ENCODE measurements at places on chromosomes 4 and X.

GRCh38 chr4:2047031-2047660 lies 12.0 kb upstream of the NAT8L start:
- no peak for DNase-seq

GRCh38 chrX:149881081-149881711 lies at the start of gene MAGEA8:
Gene MAGEA8, plus strand, starts transcription at chrX:149881183. Its CDS starts 3,090 bp downstream, at chrX:149884273.
- no peak for DNase-seq

- DNase-seq = no peak
These were observed 728.1 kb upstream of the MAGEB2 start for GRCh38 chrX:29487214-29487613.

DNA sequence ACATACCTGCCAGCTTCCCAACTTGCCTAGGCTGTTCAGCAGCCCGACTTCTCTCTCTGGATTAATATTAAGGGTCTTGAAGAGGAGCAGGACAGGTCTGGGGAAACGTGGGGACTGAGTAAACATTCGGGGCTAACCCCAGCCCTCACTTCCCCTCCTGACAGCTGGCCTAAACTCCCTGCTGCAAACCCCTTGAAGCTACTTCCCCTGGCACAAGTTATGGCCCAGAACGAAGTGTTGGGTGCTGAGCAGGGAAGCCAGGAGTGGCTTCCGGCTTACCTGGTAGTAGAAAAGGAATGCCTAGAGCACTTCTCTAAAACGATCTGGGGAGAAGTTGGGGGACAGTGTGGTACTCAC lies 200.0 kb downstream of the BCOR start:
- DNase-seq = no peak

GRCh38 chr4:10552591-10553280 lies 95.5 kb upstream of the ZNF518B start:
- DNase-seq = no peak

DNA sequence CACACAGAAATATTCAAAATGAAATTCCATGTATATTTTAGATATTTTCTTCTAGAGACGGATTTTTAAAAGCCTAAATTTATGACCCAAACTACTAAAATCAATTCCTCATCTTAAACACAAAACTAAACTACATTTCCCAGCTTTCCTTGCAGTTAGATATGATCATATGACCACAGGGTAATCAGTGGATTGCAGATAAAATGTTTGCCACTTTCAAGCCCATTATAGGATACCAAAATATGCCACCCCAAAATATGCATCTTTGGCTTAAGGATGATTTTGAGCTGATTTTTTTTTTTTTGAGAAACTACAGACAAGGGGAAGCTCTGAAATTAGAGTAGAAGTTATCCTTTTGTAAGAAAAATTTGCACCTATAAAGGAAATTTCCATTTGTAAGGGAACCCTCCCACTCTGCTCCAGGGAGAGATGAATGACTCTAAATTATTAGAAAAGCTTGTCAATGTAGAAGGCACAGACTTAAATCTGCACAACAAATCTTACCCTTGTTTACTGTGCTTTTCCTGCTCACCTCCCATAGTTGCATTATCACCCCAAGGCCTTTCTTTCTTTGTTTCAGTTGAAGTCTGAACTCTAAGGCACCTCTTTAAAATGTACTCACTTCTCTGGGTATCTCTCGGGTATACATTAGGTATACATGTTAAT lies 503.0 kb downstream of the PDHA2 start:
- DNase-seq = no peak

DNA sequence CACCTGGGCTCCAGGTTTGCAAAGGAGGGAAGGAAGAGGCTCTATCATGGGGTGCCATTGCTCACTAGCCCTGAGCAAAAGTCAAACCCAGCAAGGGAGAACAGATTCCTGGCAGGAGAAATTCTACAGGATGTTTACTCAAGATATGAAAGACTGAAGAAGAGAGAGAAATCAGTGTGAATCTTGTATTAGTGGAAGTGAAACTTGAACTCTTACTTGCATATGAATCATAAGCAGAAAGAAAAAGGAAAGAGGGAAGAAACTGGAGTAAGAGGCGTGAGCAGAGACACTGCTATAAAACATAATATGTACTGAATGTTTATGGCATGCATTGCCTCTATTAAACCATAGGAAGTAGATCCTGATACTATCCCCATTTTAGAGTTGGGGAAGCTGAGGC lies 60.9 kb downstream of the C4orf46 start:
- no peak for DNase-seq

DNA sequence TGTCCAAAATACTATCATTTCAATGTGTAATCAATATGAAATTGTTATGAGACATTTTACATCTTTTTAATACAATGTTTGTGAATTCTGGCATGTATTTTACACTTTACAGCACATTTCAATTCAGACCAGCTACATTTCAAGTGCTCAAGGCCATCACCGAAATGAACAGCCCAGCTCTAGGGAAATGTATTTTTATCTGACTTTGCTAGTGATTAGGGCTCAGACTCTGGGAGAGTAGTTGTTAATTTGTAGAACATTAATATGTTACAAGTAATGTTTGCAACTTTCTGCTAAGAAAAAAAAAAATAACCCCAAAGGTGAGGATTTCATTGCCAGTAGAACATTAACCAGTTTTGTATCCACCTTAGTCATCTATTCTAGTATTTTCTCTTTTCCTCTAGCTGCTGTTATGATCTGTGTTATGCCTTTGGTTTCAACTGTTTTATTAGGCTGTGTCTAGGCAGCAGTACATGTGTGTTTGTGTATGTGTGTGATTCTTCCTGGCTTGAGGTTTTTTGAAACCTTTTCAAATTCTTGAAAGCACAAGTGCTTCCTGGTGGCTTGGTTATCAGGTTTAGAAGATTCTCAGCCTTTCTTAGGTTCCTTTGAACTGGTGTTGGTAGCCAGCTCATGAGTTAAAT lies 125.9 kb downstream of the NSUN7 start:
- no peak for DNase-seq

DNA sequence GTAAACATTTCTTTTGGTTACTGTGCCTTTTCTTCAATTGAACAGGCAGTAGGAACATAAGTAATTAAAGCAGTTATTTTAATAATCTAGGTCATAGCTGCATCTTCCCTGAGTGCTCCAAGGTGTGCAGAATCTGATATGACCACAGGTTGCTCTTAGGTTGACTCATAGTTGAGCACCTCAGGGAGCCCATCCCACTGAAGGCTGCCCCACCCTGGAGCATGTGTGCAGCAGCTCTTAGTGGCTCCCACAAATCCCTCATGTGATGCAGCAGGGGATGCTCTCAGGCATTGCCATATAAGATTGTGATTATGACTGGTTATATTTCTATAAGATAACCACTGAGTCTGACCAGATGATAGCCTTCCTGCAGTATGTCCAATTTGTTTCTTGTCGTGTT lies 72.3 kb downstream of the ZNF518B start:
- DNase-seq = no peak

GRCh38 chrX:44240036-44240435 lies 103.4 kb downstream of the EFHC2 start:
- DNase-seq = no peak

DNA sequence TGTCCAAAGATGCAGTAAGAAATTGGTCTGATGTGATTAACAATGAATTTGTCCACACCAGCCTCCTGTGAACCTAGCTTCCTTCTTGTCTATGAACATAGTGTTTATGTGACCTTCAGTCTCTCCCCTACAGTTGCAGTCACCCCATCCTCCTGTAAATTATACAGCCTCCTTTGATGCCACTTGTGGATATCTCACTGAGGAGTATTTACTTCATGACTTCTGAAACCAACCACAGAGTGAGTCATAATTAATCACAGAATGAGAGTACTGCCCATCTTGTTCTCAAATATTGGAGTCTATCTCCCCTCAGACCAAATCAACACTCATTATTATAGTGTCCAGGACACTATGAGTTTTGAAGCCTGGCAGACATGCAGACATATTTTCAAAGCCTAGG lies 27.3 kb upstream of the XAGE2 start:
- DNase-seq = no peak

DNA sequence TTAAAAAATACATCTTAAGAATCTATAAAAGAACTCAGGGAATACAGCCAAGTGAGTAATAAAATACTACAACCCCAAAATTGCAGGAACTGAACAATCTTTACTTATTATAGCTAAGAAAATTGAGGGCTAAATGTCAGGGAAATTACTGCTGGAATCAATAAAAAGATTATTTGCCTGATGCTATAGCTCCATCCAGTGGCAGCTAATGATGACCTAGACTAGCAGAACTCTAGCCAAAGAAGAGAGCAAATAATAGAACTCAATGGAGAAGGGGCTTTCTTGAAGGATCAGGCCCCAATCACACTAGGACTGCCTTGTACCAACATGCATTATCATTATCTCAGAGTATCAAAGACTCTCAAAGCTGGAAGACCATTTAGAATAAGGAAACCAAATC lies 85.0 kb upstream of the FAM241A start:
- no peak for DNase-seq

DNA sequence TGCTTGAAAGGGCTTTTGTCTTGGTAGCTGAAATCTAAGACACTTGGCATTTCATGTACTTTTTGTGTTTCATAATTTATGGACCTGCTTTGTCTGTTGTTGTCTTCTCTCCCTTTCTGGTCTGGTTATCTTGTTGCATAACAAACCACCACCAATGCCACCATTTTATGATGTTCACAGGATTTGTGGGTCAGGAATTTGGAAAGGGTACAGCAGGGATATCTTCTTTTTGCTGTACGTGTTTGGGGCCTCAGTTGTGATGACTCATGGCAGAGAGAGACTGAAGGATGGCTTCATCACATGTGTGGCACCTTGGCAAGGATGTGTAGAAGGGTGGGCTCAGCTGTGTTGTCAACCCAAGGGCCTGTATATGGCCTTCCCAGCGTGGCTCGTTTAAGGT lies 35.2 kb downstream of the KDM6A start:
- DNase-seq = no peak

- no peak for DNase-seq
These were observed 295.4 kb downstream of the RAPGEF2 start for GRCh38 chr4:159398236-159398638.

DNA sequence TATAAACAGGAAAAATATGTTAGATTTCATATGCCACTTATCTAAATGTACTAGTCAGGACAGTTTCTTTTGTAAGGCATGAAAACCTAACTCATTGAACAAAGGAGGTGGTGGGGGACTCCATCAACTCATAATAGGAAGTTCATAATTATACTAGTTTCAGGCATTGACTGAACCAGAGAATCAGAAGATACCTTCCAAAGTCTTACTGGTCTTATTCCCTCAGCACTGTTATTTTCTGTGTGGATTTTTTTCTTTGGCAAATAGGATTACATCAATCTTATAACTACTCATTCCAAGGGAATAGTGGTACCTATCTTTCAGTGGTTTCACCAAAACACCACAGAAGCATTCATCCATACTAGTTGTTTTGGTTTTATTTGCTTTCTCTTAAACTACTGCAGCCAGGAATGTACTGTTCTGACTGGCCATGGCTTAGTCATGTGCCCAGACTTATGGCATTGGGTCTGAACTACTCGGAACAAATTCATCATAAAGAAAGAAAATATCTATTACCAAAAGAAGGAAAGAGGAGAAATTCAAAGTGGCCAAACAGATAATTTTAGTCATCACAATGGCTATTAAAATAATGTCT lies 273.9 kb downstream of the ARAP2 start:
- DNase-seq = no peak

DNA sequence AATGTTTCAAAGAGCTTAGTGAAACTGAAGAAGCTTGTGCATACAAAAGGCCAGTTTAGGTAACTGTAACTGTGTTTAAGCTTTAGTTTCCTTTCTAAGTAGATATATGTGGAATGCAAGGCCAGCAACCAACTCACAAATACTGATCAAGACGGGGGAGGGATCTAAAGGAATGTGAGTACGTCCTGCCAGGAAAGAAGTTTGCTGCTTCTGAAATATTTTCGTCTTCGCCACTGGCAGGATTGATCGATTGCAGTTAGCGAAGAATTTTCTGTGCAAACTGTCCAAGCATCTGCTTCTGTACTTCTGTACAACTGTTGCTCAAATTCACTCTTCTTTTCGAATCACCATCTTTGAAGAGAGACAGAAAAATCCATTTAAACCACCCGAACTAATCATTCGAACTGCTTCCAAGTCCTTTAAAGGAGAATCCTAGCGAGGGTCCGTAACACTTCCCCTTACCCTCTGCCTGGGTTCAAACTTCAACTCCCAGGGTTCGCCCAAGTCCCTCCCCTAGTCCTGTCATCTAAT lies 373 bp upstream of the INTS6L start:
- no peak for DNase-seq
